Fibroblast of skin of left quadriceps (primary cell): ENCODE measurements at places on chromosomes 5 and 9.
A peak's percentile ranks its signal among the peaks of the same experiment; 100 is the strongest.

DNA sequence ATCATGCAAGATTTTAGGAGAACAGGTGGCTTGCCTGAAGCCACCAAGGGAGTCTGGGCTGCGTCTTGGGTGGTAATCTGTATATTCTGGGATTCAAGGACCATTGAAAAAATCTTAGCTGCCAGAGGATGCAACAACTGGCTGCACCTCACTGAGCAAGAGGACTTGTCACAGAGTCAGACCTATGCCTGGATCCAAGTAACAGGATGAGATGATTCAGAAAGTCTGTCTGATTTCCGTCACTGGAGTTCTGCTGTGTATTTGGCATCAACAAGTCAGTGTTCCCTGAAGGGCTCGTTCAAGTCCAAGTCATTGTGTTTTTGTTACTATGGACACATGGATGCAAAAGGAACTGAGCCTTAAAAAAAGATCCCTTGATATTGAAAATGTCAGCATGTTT, 37.8 kb upstream of the CARTPT start:
- DNase-seq, result no peak

DNA sequence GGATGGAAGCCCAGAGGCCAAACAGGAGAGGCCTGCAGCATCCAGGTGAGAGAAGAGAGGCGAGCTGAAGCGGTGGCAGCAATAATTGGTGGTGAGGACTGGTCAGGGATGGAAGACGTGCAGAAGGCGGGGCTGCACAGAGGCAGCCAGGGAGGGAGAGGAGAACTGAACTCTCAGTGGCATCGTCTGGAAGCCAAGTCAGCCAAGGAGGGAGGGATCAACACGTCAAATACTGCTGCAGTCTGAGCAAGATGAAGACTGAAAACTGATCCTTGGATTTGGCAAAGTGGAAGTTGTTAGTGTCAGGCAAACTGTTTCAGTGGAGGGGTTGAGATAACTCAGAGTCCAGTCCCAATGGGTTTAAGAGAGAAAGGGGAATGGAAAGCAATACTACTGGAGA, 145.4 kb downstream of the CDK5RAP2 start:
- DNase-seq, result no peak

DNA sequence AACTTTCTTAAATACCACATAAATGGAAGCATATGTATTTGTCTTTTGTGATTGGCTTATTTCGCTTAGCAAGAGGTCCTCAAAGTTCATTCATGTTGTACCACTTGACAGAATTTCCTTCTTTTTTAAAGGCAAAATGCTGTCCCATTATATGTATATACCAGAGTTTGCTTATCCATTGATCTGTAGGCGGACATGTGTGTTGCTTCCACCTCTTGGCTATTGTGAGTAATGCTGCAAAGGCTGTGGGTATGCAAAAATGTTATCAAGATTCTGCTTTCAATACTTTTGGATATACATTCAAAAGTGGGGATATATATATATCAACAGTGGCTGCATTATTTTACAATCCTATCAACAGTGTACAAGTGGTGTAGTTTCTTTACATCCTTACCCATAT, 271.0 kb downstream of the PRR16 start:
- DNase-seq, result no peak

DNA sequence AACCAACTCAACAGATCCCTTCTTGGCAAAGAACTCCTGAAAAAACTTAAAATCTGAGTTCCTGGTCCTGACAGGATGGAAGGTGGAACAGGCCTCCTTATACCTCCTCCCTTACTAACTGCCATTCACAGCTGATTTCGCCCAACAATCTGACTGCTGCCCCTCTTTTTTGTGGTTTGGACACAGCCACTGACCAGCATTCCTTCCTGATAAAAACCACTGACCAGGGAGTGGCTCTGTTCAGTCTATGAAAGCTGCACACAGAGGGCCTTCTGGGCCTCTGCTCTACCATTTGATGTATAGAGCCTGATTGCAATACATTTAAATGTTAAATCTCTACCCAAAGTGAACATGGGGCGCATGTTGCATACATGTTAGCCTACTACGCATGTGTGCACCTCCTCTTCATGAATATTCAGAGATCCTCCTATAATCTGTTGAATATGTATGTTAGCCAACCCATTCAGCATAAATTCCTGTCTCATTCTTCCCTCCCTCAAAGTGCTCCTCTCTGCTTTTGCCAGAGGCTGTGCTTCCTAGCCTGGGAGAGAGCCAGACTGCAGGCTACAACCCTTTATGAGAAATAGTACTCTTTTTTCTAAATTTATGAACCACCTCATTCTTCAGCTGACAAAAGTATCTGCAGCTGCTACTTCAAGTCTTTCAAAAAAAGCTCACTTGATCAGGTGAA, 93.7 kb upstream of the MRPS30 start:
- no peak for DNase-seq

DNA sequence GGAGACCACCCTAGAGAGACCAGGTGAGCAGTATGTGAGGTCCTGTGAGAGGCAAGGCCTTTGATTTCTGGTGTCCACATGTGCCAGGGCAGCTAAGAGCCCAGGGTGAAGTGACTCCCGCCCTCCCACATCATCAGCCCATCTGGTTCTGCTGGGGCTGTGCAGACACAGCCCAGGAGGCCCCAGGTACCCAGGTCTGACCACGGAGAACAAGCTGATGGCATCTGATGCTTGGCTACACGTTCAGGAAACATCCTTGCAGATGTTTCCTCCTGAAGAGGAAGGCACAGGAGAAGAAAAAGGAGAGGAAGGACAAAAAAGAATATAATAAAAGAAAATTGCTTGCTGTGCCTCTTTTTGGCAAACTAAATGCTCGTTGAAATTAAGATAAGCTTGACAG, 225.8 kb downstream of the PAX5 start:
- no peak for DNase-seq

- DNase-seq, result no peak
These were observed 83.8 kb downstream of the ADRB2 start for GRCh38 chr5:148910216-148910615.

DNA sequence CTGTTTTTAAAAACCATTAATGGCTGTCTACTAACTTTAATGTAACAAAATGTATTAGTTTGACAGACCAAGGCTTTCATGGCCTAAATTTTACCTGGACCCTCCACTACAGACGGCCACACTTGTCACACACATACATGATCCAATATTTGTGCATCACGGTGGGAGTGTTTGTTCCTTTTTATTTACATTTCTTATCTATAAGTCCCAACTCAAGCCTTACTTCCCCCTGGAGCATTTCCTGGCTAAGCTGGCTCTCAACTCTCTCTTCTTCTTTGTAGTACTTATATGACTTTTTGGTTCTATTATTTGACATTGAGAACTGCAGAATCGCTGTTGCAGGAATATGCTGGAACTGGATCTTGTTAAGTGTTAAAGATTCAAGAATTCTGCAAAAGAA, 534.4 kb downstream of the RAB3C start:
- DNase-seq, result no peak

DNA sequence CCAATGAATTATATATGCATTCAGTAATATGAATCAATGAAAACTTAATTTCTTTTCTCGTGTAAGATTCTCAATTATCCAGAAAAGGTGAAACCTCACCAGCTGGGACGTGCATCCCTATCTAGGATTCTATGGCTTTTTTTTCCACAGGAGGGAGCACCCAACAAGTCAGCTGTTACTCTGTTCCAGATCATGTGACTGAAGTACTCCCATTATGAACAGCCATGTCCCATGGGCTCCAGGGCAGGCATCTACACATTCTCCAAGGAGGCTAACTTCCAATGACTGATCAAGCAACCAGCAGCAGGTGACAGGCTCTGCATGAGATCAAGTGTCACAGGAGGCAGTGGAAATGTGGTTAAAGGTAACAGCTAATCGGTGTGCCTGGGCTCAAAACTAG, 118.8 kb downstream of the ELAVL2 start:
- DNase-seq, result no peak

DNA sequence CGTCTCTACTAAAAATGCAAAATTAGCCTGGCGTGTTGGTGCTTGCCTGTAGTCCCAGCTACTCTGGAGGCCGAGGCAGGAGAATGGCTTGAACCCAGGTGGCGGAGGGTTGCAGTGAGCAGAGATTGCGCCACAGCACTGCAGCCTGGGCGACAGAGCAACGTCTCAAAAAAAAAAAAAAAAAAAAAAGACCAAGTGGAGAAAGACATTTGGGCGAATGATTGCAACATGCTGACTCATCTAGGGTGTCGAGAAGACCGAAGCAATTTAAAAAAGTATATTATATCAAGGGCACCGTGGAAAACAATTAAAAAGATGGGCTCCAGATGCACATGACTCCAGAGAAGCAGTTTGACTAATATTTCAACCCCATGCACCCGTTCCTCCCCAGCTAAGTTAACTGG, 9.2 kb downstream of the KLF4 start:
- peak; percentile 81 for DNase-seq

GRCh38 chr9:112705768-112706427, 12.0 kb downstream of the INIP start:
- DNase-seq, result peak; percentile 52

DNA sequence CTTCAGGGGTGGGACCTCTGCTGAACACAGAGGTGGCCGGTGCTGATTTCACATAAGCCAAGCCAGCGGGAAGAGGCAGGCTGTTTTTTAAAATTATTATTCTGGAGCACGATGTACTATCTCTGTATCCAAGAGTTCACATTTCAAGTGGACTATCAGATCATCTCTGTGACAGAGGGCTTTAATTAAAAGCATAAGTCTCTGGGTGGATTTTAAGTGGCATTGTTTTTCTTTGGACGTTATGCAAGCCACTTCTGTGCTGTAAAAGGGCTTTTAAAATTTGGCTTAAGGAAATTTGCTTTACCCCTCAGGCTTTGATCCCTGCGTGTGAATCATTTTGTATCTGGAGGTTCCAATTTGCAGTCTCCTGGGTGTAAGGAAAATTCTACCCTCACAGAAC, 124.7 kb downstream of the PALM2AKAP2 start:
- DNase-seq, result no peak

DNA sequence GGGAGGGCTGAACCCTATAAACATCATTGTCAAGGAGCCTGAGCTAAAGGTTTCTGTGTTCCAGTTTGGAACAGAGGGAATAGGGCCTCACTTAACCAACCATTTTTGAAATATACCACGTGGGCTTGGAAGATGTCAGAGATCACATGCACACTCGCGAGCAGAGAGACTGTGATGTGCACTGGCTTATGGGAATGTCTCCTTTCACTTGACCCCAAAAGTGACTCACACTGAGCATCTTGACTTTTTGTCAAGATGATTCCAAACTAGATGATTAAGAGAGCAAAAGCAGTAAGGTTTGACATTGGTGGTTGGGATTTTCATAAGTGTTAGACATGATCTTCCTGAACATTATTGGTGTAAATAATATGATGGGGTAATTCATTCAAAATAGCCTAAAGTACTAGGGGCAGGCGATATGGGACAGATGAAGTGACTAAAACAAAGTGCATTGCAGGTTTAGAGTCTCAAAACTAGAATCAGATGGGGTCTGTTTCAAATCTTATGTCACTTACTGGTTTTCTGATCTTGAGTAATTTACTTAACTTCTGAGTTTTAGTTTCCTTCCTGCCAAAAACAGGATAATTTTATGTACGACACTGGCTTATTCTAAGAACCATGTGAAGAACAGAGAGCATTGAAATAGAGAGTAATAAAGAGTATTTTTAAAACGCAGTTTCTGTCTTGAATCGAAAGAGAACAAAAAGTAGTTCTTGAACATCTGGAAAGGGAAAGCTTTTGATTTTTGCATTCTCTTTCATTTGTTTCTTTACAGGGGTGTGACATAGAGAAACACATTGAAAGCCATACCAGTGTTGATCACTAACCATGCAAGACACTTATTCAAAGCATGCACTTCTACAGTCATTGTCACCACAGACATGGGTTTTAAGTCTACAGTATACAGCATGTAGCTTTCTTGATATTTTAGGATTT, 383.0 kb downstream of the DIRAS2 start:
- no peak for DNase-seq

DNA sequence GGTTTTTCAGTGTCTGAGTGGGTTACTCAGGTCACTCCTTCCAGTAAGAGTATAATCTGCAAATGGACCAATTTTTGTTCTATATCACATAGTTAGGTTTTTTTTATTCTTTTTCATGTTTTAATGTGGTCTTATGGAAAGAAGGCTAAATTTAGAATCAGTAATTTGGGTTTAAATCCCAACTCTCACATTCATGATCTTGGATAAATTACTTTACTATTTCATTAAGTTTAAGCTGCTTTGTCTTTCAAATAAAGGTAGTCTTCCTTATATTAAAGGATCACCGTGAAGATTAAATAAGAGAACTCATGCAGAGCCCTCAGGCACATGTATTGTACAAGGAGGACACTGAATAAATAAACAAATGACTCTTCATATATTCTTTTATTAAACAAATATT, 234.7 kb downstream of the SGCD start:
- DNase-seq, result no peak

- no peak for DNase-seq
These were observed 19.7 kb upstream of the RAPGEF6 start for GRCh38 chr5:131654776-131655175.

GRCh38 chr5:72427488-72428437, 79.4 kb downstream of the ZNF366 start:
- DNase-seq, result no peak

GRCh38 chr5:56552612-56553268, 262.6 kb upstream of the MAP3K1 start:
- no peak for DNase-seq

DNA sequence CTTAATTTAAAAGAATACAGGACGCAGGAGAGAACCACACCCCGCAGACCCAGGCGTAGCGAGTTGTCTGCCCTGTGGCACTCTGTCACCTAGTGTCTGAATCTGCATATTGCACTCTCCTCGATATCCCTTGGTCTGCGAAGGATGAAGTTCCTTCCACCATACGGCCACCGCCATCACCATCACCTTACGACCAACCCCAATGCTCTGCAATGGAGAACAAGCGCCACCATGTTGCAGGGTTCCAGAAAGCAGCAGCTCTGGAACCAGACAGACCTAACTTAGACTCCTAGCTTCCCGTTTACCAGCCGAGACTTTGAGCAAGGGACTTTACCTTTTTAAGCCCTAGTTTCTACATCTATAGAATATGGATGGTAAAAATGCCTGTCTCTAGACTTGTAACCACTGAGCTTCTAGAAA, 77.4 kb upstream of the DMRT1 start:
- DNase-seq, result peak; percentile 8

GRCh38 chr5:73917433-73917832, 291.4 kb downstream of the ARHGEF28 start:
- no peak for DNase-seq

- DNase-seq, result no peak
These were observed 722 bp upstream of the DCP2 start for GRCh38 chr5:112975721-112976431.

GRCh38 chr5:73751254-73751914, 125.4 kb downstream of the ARHGEF28 start:
- DNase-seq, result no peak

GRCh38 chr9:68769852-68770251, 64.8 kb downstream of the PIP5K1B start:
- DNase-seq, result no peak

DNA sequence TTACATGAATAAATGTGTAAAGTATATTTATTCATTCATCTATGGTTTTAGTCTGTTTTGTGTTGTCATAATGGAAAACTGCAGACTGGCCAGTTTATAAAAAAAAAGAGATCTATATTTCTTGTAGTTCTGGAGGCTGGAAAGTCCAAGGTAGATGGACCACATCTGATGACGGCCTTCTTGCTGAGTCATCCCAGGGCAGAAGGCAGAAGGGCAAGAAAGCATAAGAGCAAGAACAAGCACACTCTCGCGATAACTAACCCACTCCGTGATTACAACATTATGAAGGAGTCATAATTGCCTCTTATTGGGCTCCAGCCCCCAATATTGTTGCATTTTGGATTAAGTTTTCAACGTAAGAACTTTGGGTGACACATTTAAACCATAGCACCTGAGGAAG, 180.4 kb upstream of the DAB2 start:
- no peak for DNase-seq

GRCh38 chr9:107738789-107739188, 249.2 kb upstream of the KLF4 start:
- no peak for DNase-seq
